ENCODE measurements at places on chromosomes 16 and 17. TPM values are rescaled to one million over a fixed set of nuclear protein-coding genes. Genes with fewer than 3 reads are reported as not detected.

TNFRSF17 gene
- total RNA-seq, result not detected

CA5A gene
- not detected for total RNA-seq

CCL4 gene
- total RNA-seq, result 1.5 TPM

KRT33A gene
- total RNA-seq, result not detected

UMOD gene
- not detected for total RNA-seq

ZSCAN32 gene
- total RNA-seq, result 15.2 TPM

DPEP3 gene
- total RNA-seq, result 49.9 TPM

RPRML gene
- total RNA-seq, result not detected

HSD3B7 gene
- total RNA-seq, result 10.7 TPM

CCDC144A gene
- 0.68 TPM for total RNA-seq

DNA sequence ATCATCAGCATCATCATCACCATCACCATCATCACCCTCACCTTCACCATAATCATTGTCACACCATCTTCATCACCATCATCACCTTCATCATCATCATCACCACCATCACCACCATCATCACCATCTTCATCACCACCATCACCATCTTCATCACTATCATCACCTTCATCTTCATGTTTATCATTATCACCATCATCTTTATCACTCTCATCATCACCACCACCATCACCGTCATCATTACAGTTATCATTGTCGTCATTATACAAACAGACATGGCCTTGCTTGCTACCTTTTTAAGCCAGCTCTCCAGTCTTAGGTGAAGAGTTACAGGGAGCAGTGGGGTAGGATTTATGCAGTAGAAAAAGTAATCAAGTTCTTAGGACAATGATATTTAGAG, 114.9 kb downstream of the IRF8 start:
- no peak for DNase-seq

- DNase-seq, result no peak
Measured at GRCh38 chr16:47136099-47136842, 7.5 kb downstream of the NETO2 start.

- DNase-seq, result no peak
Measured at GRCh38 chr17:2058586-2059546, 4.0 kb downstream of the HIC1 start.

- DNase-seq, result no peak
Measured at GRCh38 chr17:34817252-34818035, 143.8 kb downstream of the CCT6B start.

GRCh38 chr17:52827526-52827925, 669.0 kb upstream of the CA10 start:
- DNase-seq, result peak; percentile 70

DNA sequence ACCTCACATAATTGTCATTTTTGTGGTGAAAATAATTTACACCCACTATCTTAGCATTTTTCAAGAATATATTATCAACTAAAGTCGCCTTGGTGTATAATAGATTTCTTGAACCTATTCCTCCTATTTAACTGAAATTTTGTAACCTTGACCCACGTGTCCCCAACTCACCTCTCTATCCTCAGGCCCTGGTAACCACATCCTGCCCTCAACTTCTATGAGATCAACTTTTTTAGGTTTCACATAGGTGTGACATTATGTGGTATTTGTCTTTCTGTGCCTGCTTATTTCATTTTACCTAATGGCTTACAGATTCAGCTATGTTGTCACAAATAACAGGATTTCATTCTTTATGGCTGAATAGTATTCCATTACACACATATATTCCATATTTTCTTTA, 73.0 kb upstream of the CNTNAP4 start:
- no peak for DNase-seq

DNA sequence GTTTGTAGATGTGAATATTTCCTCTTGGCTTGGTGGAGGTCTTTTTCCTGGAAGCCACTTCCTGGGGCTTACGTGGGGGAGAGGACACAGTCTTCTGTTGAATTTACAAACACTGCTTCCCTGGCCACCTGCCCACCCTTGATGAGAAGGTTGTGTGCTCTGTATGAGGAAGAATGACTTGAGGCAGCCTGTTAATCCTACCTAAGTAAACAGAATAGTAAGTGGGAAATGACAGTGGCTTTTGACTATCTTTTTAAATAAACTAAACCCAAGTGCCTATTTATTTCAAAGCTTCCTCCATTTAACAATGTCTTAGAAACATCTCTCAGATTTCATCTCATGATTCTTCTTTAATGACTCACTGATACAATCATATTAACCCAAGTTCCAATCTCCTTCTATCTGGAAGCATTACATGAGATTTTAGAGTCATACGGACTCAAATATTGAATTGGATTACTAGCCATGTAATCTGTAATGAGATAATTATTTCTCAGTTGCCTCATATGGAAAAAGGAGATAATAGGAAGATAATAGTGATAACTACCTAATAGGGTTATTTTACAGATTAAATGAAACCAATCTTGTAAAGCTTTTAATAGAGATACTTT, 96.6 kb upstream of the SMIM36 start:
- peak; percentile 96 for DNase-seq

GRCh38 chr16:68760671-68761275, 23.7 kb downstream of the CDH1 start:
- DNase-seq, result no peak

GRCh38 chr17:20073055-20073979, 64.2 kb downstream of the SPECC1 start:
- DNase-seq, result no peak

DNA sequence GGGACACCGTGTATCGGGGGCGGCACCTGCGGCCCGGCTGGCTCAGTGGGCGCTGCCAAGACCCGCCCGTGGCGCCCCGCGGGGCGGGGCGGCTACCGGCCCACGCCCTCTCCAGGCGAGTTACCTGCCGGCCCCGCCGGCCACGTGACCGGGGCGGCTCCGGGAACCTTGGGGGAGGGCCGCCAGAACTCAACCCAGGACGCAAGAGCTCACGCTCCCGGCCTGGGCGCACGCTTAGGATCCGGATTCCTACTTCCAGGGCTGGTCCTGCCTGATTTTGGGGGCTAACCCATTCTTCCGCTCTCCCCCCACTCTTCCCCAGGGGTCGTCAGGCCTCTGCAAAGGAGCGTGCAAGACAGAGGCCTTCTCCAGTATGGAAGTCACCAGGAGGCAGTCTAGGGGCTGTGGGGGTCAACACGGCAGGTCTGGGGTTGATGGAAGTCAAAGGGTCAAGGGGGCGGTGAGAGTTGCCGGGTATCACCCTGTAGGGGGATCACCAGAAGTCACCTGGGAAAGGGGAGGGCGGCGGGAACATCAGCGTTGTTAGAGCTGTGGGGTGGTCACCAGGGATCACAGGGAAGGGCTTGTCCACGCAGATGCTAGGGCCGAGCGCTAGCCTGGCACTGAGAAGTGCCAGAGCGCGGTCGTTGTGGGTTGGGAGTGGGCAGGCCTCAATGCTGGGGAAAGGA, 354 bp upstream of the ESRP2 start:
- DNase-seq, result peak; percentile 94

DNA sequence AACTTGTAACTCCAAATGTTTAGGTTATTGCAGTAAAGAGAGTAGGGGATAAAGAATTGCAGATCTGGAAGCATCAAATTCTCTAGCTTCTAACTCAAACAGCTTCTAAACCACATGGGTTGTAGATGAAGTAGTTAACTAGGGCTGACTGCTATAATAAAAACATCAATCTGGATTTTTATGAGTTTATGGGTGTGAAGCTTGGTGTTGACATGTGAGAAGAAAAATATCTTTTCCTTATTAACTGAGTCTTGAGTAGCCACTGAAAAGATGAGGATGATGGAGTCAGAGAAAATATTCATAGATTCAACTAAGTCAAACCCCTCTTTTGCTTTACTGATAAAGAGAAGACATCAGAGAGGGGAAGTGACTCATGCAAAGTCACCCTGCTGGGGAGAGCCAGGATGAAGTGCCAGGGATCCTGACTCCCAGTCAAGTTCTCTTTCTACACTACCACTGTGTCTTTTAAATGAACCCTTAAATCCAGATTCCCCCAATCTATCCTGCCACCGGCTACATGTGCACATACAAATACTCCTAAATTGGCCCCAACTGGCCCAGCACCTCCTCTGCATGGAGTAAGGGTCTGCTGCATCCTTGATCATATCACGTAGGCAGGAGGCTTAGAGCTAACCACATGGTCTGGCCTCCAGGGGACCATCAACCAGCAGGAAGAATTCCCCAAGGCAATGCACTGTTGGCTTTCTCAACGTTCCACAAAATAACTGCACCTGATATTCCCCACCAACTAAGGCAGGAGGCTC, 264.0 kb upstream of the CCL2 start:
- DNase-seq, result no peak

- DNase-seq, result no peak
Measured at GRCh38 chr16:66004699-66005098, 361.8 kb upstream of the CDH5 start.

DNA sequence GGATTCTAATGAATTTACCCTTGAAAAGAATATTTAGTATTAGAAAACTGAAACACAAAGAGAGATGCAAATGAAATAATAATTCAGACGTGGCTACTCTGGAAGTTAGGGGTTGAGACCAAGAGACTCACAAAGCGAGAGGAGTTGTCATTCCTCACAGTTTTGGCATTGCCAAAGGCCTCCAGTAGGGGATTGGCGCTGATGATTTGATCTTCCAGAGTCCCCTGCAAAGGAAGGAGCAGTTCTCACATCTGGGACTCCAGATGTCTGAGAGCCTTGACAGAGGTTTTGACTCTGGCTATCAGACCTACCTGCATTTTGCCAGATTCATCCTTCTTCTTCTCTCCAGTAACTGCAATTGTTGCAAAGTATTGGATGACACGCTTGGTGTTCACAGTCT, 6.6 kb downstream of the MYH8 start:
- no peak for DNase-seq

GRCh38 chr17:72222661-72223380, 102.0 kb downstream of the SOX9 start:
- DNase-seq, result no peak

GRCh38 chr16:16143038-16143763, 80.1 kb downstream of the ABCC6 start:
- DNase-seq, result no peak

DNA sequence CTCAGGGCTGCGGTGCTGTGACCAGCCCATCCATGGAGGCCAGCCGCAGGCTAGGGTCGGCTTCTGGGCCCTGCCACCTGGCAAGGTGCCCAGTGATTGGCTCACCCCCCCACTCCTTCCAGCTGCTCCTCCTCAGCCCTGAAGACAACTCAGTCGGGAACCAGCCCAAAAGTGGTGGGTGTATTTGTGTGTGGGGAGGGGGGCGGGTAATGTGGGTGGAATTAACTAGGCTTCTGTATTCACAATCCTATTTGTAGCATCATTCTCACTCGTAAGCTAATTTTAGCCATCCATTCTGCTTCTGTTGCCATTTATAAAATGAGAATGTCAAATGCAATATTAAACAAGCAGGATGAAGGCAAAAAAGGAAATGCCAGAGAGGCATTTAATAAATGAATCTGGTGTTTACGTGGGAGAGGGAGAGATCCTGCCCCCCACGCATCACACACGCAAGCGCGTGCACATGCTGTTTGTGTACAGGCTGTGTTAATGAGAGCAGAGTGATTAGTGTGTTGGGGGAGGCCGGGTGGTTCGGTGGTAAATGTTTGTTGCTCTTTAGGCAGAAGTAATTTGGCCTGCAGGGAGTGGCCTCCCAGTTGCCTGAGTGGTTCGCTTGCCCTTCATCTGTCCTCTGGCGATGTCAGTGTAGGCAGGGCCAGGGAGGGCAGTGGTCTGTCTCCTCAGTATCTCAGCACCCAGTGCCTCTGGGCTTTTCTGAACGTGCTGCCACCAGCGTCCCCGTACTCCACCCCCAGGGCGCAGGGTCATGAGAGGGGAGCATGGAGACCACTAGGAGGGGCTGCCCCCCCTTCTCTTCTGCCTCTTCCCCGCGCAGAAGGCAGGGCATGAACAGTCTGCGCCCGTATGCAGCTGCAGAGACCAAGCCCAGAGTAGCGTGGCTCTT, 140.1 kb downstream of the CCDC182 start:
- DNase-seq, result no peak

DNA sequence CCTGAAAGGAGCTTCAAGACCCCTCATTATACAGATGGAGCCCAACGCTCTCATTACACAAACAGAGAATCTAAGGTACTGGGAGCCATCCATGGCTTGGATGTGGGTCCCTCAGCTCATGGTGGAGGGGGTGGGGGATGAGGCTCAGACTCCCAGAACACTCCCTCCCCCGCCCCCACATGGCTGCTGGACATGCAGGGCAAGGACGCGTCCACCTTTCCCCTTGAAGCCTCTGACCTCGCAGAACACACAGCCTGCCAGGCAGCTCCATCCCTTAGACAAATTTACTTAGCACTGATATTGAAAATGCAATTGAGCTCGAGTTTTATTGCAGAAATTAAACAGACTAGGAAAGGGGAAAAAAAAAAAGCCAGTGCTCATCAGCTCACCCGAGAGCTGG, 203.9 kb downstream of the ZNF423 start:
- DNase-seq, result no peak

- peak; percentile 21 for DNase-seq
Measured at GRCh38 chr16:28491230-28491969, 474 bp downstream of the CLN3 start.

DNA sequence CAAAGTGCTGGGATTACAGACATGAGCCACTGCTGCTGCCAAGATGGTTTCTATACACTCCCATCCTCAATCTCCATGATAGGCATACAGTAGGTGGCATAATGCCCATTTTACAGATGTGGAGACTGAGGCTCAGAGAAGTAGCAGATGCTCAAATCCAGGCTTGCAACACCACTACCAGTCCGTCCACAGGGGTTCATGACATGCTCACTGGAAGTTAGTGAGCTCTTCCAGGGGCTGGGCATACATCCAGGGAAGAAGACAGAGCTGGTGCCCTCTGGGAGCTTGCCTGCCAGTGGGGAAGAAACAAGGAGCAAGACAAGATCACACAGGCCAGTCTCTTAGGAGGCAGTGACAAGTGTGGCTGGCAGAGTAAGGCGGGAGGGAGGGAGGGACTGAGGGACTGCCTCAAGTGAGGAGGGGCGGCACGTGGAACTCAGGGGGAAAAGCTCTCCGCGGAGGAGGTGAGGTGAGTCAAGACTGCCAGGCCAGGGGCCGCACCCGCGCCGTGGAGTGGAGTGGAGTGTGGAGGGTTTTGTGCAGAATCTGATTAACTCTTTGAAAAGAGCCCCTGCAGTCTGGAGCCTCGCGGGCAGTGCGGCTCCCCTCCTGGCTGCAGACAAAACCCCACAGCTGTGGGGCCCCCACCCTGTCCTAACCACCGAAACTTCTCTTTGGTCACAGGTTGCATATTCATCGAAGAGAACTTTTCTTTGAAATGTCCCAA, 27.9 kb downstream of the SREBF1 start:
- no peak for DNase-seq

- no peak for DNase-seq
Measured at GRCh38 chr16:4602331-4602730, 12.4 kb downstream of the UBALD1 start.
